ENCODE measurements at places on chromosomes 11 and 22.

- no peak for DNase-seq
Observed at GRCh38 chr11:123588117-123588863, 66.1 kb downstream of the SCN3B start.

DNA sequence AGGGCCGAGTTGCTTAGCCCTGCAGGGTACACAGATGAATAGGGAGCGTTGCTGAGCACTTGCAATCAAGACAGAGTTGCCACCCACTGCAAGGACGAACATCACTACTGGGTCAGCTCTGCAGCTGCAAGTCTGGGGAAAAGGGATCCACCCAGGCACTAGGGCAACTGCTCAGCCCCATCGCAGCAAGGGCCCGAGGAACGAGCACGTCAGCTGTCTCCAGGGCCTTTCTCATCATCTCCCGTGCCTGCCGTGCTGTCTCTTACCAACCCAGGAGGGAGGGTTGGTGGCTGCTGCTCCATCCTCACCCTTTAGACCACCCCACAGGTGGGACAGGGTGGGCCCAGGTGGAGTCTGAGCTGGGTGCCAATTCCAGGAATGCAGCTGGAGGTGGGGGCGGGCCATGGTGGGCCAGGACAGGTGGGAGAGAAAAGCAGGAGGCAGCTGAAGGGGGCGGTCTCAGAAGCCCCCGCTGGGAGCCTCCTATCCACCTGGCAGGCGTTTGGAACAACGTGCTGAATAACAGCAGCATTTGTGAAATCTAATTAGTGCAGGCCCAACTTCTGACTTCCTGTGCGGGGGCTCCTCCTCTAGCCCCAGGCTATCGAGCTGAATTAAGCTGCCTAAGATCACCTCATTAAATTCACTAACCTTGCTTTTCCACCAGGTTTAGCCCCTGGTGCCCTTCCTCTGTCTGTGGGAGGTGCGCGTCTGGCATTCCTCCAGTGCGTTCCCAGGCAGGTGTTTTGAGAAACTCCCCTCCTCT is 252.5 kb downstream of the ST3GAL4 start:
- DNase-seq = no peak

DNA sequence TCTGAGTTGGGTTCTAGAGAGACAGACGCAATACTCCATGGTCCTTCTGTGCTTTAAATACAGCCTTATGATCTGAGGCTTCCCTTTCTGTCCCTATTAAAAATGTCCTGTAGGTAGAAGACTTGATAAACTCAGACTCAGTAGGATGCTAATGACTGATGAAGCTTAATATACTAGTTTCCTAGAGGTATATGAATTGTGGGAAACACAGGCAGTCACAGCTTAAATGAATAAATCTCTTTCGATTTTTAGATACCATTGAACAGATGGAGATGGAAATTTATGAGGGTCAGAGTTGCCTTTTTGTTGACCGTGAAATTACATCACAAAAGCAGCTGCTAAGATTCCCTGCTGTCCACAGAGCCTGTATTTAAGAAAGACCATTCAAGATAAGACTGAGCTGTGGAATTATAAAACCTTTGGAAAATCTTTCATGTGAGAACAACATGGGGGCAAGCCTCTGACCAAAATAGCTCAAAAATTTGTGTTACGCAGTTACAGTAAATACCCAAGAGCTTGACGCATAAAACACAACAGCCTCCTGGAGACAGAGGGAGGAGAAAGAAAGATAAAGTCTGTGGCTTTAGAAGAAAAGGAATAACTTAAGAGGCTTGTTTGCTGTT is 172.3 kb downstream of the AASDHPPT start:
- no peak for DNase-seq

DNA sequence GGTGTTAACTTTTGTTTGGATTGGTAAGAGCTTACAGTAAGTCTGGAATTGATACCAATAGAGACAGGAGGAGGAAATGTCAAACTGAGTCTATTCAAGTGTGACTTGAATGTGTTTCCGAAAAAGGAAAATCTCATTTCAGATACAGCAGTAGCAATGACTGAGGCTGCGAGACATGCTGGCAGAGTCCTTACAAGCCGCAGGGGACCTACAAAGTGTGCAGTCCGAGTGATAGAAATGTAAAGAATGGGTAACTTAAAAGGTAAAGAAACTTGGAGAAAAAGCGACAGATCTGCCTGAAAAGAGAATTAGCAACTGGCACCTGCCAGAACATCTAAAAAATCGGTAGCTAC is 444 bp downstream of the CWF19L2 start:
- peak; percentile 8 for DNase-seq

DNA sequence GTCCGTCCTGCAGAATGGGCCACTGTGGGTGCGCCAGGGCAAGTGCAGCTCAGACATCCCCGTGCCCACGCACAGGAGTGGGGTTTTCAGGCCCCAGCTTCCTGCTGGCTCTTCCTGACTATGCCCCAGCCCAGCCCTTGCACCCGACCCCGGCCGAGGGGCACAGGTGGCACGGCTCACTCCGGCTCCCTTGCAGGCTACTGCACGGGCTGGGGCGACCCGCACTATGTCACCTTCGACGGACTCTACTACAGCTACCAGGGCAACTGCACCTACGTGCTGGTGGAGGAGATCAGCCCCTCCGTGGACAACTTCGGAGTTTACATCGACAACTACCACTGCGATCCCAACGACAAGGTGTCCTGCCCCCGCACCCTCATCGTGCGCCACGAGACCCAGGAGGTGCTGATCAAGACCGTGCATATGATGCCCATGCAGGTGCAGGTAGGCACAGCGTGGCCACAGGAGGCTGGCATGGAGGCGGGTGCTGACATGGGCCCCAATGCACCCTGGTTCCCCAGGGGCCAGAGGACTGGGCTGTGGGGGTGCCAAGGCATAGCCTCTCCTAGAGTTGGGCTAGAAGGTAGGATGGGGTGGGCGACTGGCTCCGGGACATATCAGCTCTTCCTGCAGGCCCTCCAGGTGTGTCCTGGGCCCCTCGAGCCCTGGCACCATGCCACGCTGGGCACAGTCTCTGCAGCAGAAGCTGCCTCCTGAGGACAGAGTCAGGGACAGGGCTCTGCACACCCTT is 27.7 kb downstream of the MUC2 start:
- no peak for DNase-seq

GRCh38 chr11:92136797-92137196 is 87.8 kb upstream of the FAT3 start:
- DNase-seq = no peak

DNA sequence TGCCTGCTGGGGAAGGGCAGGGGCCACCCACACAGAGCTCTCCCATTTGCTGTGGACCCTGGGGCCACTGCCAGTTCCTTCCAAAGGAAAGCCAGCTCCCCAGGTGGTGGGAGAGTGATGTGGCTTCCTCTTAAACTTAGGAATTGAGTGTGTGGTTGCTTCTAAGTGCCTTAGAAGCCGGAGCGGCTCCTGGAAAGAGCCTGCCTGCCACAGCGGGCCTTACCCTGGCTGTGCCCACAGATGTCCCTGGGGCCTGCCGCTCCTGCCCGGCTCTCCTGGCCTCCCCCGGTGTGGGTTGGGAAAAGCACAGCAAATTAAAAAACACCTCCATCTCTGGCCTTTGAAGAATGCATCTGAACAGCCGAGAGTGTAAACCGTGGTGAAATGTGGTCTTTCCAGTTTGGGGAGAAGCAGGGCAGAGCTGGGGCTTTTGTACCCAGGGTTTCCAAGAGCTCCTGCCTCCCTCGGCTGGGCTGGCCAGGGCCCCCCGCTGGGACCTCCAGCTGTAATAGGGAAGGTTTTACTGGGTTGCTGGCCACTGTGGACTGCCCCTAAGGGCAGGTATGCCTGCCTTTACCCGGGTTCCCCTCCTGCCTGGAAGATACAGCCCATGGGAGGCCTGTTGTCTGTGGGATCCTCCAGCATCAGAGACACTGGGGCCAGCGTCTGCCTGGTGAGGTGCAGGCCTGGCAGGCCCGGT is 30.2 kb downstream of the LRP5 start:
- no peak for DNase-seq

DNA sequence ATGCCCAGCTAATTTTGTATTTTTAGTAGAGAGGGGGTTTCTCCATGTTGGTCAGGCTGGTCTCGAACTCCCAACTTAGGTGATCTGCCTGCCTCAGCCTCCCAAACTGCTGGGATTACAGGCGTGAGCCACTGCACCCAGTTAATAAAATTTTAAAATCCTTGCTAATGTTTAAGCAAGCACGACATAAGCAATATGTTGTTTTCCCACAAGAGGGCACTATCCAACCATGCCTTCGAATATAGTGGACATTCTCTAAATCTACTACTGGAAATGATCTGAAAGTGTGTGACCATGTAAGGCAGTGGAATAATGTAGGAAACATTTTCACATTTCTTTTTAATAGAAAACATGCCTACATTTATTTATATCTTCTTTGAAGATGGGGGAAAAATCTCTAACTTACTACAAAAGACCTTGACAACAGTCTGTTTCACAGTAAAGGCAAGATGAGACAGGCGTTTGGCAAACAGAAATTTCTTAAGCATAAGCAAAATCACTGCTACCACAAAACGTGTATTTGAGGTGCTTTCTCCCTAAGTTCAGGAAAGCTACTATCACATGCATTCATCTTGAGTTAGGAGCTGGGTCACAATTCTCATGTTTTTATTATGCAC is 38.2 kb downstream of the PITPNB start:
- DNase-seq = no peak

- DNase-seq = no peak
Observed at GRCh38 chr22:39999144-39999757, 4.5 kb downstream of the FAM83F start.

DNA sequence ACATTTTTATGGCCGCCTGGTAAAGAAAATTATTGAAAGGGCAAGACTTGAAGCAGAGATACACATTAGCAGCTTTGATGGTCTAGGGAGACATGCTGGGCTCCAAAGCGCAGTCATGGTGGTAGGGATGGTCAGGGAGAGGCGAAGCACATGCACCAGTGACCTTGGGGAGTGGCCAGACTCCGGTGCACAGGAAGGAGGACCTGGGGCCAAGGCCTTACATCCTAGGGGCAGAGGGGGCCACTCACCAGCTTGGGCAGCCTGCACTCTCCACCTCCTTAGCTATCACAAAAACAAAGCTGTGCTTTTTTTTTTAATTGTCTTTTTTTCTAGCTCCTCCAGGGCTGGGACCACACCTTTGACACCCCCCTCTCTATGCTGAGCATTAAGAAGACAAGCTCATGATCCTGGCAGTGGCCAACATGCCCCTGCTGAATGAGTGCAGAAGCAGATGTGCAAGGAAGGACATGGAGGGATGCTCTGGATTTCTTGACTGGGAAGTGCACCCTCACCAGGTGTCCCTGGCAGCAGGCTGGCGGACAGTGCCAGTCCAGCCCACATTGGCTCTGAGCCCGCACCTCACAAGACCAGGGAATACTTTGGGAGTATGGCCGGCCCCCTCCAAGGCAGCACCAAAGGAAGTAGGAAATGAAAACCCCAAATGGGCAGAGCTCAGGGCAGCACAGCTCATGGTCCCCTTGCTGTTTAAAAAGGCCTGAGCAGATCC is 619.9 kb downstream of the TBC1D22A start:
- DNase-seq = no peak

- no peak for DNase-seq
Observed at GRCh38 chr11:70526116-70527045, 128.1 kb downstream of the CTTN start.

- no peak for DNase-seq
Observed at GRCh38 chr11:32641361-32641760, 57.7 kb downstream of the EIF3M start.

GRCh38 chr22:29369460-29369859 is 18.9 kb downstream of the AP1B1 start:
- DNase-seq = no peak

GRCh38 chr11:109892321-109892794 is 200.8 kb upstream of the ZC3H12C start:
- DNase-seq = no peak

GRCh38 chr11:127191689-127192088 is 191.1 kb upstream of the KIRREL3 start:
- no peak for DNase-seq

- no peak for DNase-seq
Observed at GRCh38 chr11:77072851-77073327, 6.1 kb downstream of the CAPN5 start.

- no peak for DNase-seq
Observed at GRCh38 chr11:112941104-112941503, 20.1 kb upstream of the NCAM1 start.

GRCh38 chr22:30574997-30575671 is 669 bp upstream of the GAL3ST1 start:
- DNase-seq = no peak

GRCh38 chr11:32751381-32751780 is 43.1 kb downstream of the CCDC73 start:
- no peak for DNase-seq

DNA sequence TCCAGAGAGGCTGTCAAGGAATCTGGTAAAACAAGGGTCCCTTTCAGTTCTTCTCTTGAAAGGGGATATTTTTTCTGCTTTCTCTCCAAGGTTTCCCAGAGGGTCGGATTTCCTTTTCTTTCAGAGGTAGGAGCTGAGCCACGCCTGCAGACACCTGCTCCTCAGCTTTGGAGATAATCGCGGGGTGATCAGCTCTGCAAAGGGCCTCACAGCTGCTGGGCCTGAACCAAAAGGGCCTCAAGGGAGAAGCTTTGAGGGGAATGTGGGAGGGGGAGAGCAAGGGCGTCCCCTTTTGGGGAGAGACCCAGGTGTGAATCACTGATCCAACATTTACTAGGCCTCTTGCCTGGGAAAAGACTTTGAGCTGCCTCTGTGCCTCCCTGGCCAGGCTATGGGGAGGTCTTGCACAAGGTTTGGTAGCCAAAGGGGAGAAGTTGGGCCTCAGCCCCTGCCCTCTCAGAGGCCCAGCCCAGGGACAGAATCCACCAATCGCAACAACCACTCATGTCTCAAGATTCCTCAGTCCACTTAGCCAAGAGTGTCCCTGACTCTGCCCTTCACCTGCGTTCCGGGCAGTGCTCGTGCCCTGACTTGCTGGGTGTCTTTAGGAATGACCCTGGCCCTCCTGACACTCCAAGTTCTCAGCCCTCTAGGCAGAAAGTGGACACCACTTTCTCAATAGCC is 14.0 kb upstream of the TP53I11 start:
- no peak for DNase-seq

DNA sequence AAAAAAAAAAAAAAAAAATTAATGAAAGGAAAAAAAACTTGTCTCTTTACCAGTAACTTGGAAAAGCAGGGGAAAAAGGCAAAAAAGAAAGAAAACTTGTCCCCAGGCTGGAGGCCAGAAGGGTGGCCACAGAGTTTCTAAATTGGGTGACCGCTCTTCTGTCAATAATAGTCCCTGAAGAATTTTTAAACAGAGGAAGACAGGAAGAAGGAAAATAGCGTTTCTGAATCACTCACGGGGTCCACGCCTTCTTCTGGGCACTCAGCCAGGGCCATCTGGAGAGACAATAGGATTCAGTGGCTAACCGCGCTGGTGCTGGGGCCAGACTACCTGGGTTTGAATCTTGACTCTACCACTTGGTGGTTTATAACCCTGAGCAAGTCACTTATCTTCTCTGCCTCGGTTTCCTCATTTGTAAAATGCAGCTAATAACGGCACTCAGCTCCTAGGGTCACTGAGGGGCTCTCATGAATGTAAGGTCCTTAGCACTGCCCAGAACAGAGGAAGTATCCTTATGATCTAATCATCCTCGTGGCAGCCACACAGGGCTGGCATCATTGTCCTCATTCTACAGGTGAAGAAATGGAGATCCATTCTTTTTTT is 7.0 kb downstream of the C11orf86 start:
- DNase-seq = no peak

Data from GM12864 (cell line).